ENCODE measurements at places on chromosomes 1 and 21.

GRCh38 chr1:58231204-58231603 lies 315.3 kb downstream of the OMA1 start:
- DNase-seq: no peak

GRCh38 chr1:193787061-193787460 lies 600.6 kb upstream of the B3GALT2 start:
- DNase-seq: no peak

GRCh38 chr1:64875101-64875500 lies 91.2 kb downstream of the JAK1 start:
- DNase-seq: no peak

DNA sequence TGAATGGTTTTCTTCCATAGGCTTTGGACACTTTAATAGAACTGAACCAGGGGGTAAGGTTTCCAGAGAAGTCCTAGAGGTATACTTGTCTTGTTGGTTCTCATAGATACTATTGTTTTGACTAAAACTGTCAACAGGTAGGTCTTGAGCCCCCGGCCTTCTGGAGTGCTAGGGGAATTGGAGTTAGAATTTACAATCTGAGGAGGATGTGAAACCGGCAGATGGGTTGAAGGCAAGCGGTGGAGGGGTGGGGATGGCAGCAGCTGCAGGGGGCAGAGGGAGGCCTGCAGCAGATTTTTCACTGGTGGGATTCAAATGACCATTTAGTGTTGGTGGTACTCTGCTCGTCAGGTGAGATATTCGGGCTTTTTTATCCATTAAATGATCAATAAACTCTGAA lies 4.3 kb upstream of the CD1D start:
- DNase-seq: no peak

DNA sequence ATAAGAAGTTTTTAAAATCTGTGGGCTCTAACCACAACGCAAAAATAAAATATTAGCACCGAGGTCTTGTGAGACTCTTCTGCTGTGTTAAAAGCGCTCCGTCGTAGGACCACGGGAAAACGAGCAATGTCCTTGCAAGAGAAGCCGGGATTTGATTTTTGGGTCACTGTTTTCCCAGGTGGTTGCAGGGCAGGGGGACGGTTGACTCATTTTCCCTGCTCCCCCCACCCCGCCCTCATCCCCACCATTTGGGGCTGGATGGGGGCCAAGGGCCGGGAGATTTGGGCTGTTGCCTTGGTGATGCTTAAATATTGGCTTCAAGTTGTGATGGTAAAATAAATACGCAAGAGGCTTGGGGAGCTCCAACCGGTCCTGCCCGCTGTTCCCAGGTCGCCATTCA lies 67.6 kb upstream of the SLC25A33 start:
- no peak for DNase-seq

DNA sequence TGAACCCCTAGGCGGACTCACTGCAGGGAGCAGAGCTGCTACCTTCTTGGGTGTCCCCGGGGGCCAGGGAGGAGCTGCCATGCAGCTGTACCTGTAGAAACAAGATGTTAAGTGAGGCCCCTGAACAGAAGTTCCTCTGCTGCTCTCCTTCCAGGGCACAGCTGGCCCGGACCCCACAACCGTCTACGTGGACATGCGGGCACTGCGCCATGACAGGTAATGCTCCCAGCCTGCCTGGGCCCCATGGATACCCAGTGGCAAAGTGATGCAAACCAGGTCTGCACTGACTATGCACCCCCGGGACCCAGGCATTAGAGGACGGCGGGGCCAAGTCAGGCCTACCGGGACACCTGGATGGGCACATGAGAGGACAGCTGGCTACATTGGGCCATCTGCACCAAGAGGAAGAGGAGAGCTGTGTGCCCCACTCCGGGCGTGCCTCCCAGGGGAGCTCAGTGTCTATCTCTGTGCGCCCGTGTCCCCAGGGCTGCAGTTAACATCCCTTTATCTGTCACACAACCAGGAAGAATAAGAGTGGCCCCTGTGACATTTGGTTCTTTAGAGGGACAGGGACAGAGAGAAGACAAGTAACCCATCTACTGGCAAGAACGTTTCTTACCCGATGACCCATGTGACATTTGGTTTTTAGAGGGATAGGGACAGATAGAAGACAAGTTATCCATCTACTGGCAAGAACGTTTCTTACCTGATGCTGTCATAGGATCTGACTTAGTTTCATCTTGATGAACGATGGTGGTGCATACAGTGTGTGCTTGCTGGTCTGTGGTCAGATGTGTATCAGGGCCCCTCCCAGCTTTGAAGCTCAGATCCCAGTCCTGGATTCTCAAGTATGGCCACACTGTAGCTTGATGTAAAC lies 44.1 kb downstream of the S100B start:
- DNase-seq: no peak

GRCh38 chr1:184941735-184942134 lies 32.6 kb downstream of the NIBAN1 start:
- DNase-seq: no peak

- DNase-seq: no peak
These were observed 61.5 kb downstream of the RUNX1 start for GRCh38 chr21:34987501-34988072.

- DNase-seq: no peak
These were observed 72.1 kb upstream of the DISP3 start for GRCh38 chr1:11406845-11407244.

- no peak for DNase-seq
These were observed 200.0 kb downstream of the RHOU start for GRCh38 chr1:228935198-228935663.

DNA sequence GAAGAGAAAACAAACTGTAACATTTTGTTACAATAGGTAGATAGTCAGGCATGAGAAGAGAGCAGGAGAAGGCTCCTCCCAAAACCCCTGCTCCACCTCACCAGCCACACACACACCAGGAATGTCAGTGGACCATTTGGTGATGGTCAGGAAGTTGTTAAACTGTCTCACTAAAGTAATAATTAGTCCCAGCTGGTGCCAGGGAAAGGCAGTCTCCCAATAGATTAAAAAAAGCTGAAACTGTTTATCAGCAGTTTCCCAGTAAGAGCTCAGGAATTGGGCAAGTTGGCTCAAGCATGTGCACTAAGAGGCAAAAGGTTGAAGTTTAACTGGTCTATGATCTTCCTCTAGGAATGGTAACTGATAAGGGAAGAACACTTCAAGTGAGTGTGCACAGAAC lies 249.6 kb downstream of the COL11A1 start:
- no peak for DNase-seq

DNA sequence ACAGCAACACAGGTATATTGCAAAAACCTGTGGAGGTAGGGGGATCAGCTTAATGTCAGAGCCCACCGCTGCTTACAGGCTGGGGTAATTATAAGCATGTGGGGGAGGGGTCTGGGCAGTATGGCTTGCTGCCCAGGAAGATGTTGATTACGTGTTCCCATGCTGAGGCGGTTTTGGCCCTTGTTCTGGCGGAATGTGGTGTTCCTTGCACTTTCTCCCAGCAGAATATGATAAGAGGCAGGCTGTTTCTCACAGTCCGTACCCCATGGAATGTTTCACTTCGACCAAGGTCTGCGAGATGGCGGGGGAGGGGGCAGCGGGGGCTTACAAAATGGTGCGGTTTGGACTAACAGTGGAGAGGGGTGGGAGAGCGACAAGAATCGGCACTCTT lies 9.8 kb upstream of the HPCAL4 start:
- no peak for DNase-seq

GRCh38 chr1:211580303-211580687 lies 1.3 kb upstream of the SLC30A1 start:
- DNase-seq: no peak

- no peak for DNase-seq
These were observed 172.3 kb downstream of the SIPA1L2 start for GRCh38 chr1:232457595-232457994.

- DNase-seq: peak; percentile 41
These were observed 505 bp downstream of the ENTREP3 start for GRCh38 chr1:155254714-155255242.

- DNase-seq: peak; percentile 75
These were observed 21.8 kb upstream of the COL9A2 start for GRCh38 chr1:40338745-40339419.

GRCh38 chr21:46168659-46169386 lies 13.4 kb upstream of the FTCD start:
- no peak for DNase-seq

DNA sequence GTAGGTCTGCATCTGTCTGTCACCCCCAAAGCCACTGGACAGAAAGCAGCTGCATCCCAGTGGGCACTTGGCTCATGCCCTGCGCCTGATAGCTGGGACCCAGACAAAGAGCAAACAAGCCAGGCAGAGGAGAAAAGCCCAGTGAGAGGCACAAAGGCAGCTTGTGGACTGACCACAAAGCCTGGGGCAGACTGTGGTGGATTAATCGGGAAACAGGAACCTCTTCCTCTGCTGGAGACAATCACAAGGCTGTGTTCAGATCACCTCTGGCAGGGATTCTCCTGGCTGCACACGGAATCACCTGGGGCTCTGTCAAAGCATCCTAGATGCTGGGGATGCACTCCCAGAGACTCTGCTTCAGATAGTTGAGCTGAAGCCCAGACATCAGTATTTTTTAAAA lies 15.2 kb upstream of the GJB5 start:
- no peak for DNase-seq

- DNase-seq: peak; percentile 28
These were observed 7.5 kb upstream of the PSEN2 start for GRCh38 chr1:226862890-226863289.

GRCh38 chr21:30251781-30252180 lies 31.0 kb downstream of the KRTAP24-1 start:
- no peak for DNase-seq

GRCh38 chr1:111776391-111776790 lies 20.7 kb downstream of the DDX20 start:
- no peak for DNase-seq

- no peak for DNase-seq
These were observed 3.4 kb downstream of the EPB41 start for GRCh38 chr1:28917757-28918118.

GRCh38 chr1:204357551-204358490 lies 1.9 kb downstream of the PLEKHA6 start:
- DNase-seq: no peak

GRCh38 chr1:246367041-246367440 lies 140.0 kb downstream of the SMYD3 start:
- DNase-seq: no peak

- no peak for DNase-seq
These were observed 19.5 kb downstream of the ERG start for GRCh38 chr21:38478782-38479181.

DNA sequence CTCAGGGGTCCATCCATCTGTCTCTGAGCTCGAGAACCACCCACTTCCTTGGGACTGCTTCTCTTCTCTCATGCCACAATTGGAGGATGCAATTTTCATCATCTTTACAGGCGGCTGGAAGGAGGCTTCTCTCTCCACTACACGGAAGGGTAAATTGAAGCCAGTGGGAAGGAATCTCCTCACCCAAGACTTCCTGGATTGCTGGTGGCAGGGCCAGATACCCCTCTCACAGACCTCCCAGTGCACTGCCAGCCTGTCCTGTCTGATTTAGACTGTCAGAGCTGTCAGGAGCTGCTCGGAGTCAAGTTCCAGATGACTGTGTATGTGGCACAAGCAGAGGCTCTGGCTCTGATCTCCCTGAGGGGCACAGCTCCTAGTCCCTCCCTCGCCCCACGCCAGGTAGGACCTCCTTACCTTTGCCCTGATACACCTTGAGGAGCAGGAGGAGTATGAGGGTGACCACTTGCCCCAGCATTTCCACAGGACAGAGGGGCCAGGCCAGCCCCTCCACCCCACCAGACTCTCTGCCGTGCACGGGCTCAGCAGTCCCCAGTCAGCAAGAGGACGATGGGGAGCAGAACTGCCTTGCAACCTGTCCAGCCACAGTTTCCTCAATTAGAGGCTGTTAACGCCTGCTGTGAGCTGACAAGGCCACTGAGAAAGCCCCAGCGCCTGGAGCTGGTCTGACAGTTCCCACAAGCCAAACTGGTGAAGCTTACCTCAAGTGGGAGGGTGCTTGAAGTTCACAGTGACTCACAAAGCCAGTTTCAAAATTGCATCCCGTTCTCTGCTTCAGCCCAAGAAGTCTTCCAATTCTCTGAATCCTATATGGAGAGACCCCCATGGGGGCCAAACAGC lies at the start of gene CD244:
Gene CD244, minus strand, starts transcription at position 685 of the 858 bp plus-strand sequence. Its CDS starts 210 bp downstream, at position 475.
- DNase-seq: no peak

- no peak for DNase-seq
These were observed 26.7 kb upstream of the LDLRAP1 start for GRCh38 chr1:25516686-25517085.

- no peak for DNase-seq
These were observed 149.7 kb downstream of the PEX14 start for GRCh38 chr1:10624256-10625050.

DNA sequence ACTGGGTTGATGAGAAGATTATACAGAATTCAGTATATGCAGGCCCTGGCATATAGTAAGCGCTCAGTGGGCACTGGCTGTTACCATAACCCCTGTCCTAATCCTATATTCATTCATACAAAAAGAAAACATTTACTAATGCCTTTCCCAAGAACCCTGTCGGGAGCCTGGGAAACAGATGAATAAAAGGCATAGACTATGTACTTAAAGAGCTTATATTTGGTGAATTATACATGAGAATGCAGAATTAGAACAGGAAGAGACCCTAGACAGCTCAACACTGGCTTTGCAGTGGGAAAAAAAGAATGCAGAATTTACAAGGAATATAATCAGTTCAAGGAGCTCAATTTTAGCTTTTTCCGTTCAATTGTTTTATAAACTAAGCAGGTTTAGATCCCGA lies 10.9 kb downstream of the AK2 start:
- DNase-seq: no peak

DNA sequence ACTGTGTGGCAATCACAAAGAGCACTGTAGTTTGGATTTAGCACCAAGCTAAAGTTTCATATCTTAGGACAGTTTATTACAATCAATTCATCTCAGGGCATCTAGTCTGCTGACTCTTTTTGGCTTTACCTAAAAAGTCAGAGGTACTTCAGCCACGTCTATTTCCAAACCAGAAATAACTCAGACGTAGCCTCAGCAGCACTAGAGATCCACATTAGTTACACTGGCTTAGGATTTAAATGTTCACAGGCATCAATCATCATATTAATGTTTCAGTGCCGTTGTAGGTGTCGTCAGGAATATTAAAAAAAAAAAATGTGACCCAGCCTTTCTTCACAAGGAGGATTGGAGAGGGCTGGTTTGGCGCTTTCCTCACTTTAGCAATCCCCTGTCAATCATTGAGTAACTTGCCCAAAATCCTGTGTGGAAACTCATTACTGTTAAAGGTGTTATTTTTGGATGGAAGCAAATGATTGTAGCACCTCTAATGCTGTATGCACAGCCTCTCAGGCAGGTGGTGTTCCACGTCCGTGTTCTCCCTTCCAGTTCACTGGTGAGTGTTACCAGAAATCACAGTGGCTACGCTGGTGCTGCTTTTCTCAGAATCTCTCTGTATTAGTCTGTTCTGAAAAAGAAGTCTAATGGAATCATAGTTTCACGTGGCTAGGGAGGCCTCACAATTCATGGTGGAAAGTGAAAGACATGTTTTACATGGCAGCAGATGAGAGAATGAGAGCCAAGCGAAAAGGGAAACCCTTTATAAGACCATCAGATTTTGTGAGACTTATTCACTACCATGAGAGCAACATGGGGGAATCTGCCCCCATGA lies 45.4 kb downstream of the NEK7 start:
- no peak for DNase-seq
